ENCODE measurements at places on chromosomes 13 and 19.

- no peak for DNase-seq
Measured at GRCh38 chr19:39746836-39747529, 9.2 kb upstream of the CLC start.

DNA sequence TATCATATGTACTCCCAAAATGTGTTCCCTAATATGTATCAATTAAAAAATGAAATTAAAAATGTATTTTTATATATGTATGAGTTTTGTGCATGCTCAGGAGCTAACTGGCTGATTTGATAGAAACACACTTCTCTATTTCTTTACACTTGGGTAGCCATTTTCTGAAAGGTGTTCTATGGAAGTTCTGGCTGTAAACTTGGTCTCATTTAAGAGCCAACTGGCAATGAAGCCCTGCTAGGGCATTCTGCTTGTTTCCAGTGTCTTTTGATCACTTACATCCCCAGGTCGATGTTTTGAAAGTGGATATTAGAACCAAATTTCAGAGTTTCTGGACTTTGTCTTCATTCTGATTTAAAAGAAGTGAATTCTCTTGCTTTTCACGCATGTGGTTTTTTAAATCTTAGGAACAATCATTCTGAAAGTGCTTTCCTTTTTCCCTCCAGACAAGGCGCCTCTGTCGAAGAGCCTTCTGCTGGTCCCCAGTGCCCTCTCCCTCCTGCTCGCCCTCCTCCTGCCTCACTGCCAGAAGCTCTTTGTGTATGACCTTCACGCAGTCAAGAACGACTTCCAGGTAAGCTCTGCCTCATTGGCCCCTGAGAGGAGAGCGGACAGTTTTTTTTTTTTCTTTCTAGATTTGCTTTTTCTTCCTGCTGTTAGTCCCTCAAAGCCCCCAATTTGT is 20.1 kb downstream of the GPR18 start:
- no peak for DNase-seq

- DNase-seq, result no peak
Measured at GRCh38 chr13:111488486-111489132, 168.2 kb downstream of the TEX29 start.

GRCh38 chr13:43965459-43965845 is 85.7 kb downstream of the LACC1 start:
- DNase-seq, result no peak

- DNase-seq, result no peak
Measured at GRCh38 chr19:46759817-46760333, 13.6 kb upstream of the STRN4 start.

GRCh38 chr19:4609878-4610511 is 29.3 kb upstream of the TNFAIP8L1 start:
- DNase-seq, result peak; percentile 61

GRCh38 chr13:110677731-110678545 is 28.0 kb downstream of the CARS2 start:
- DNase-seq, result no peak

- no peak for DNase-seq
Measured at GRCh38 chr13:113736258-113736731, 22.7 kb upstream of the TMEM255B start.

GRCh38 chr19:31520633-31521032 is 171.4 kb upstream of the TSHZ3 start:
- no peak for DNase-seq

GRCh38 chr13:31207661-31208552 is 8.1 kb downstream of the B3GLCT start:
- no peak for DNase-seq

- peak; percentile 37 for DNase-seq
Measured at GRCh38 chr19:44050740-44051649, 841 bp upstream of the ZNF223 start.

DNA sequence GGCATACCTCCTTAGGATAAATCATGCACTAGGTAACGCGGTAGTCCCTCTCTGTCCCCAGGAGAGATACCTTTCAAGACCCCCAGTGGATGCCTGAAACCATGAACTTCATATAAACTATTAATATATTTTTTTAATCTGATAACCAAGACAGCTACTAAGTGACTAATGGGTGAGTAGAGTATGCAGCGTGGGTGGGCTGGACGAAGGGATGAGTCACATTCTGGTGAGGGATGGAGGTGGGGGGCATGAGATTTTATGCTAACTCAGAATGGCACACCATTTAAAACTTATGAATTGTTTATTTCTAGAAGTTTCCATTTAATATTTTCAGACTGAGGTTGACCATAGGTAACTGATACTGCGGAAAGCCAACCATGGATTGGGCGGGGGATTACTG is 46.2 kb downstream of the CDK8 start:
- no peak for DNase-seq

DNA sequence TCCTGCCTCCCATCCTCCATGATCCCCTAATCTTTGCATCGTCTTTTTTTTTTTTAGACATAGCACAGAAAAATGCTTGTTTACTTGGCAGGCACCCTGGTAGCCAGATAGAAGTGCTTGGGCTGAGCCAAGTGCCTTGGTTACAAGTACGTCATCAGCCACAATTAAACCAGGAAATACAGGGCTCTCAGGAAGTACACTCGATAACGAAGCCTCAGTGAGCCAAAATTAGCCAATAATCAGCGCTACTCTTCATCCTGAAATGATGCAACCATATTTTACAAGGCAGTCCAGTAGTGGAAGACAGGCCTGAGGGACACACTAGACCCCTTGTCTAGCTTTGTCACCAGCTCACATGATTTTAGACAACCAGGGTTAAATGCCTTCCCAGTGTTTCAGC is 194.0 kb upstream of the NBEA start:
- DNase-seq, result no peak

GRCh38 chr13:112056739-112057438 is 10.1 kb upstream of the SOX1 start:
- DNase-seq, result peak; percentile 48

DNA sequence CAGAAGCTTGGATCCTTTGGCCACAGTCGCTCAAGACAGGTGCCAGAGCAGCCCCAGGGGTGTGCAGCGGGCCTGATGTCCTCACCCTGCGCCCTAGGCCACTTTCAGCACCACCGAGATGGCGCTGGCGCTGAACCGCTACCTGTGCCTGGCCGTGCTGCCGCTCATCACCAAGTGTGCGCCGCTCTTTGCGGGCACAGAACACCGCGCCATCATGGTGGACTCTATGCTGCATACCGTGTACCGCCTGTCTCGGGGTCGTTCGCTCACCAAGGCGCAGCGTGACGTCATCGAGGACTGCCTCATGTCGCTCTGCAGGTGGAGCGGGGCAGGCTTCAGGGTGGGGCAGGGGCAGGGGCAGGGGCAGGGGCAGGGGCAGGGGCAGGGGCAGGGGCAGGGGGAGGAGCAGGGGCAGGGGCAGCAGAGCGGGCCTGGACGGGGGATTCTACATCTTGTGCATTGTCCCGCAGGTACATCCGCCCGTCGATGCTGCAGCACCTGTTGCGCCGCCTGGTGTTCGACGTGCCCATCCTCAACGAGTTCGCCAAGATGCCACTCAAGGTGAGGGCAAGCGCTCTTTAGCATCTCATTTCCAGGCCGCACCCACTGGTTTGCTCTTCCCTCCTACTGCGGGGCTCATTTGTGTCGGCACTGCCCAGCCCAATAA is 69.1 kb downstream of the RYR1 start:
- no peak for DNase-seq

- DNase-seq, result no peak
Measured at GRCh38 chr13:67632590-67632989, 402.5 kb upstream of the PCDH9 start.

GRCh38 chr13:37443538-37443937 is 155.0 kb downstream of the POSTN start:
- no peak for DNase-seq

- DNase-seq, result no peak
Measured at GRCh38 chr13:112330479-112331381, 45.4 kb upstream of the SPACA7 start.

DNA sequence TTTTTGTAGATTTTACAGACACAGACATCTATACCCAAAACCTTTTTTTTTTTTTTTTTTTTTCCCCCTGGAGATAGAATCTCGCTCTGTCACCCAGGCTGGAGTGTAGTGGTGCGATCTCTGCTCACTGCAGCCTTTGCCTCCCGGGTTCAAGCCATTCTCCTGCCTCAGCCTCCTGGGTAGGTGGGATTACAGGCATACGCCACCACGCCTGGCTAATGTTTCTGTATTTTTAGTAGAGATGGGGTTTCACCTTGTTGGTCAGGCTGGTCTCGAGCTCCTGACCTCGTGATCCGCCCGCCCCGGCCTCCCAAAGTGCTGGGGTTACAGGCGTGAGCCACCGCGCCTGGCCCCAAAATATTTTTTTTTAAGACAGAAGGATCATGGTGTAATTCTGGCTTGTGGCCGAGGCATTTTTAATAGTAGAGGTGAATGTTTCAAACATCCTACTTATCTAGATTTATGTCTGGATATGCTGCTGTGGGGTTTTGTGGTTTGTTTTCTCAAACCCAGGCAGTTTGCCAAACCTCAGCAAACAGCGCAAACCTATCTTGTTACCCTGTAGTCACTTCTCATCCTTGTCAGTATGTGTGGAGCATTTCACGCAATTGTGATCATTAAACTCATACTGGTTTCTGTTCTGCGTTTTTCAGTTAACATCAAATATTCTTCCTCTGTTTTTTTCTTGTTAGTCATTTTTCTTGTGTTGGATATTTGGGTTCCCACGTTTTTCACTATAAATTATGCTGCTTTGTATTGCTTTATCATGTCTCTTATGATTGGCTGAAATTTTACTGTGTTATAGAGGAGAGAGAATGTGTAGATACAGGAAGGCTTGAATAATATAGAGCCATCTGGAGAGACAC is 36.2 kb upstream of the GARRE1 start:
- no peak for DNase-seq

GRCh38 chr19:52923778-52924593 is 758 bp upstream of the ZNF888 start:
- DNase-seq, result peak; percentile 79

GRCh38 chr13:31896427-31896826 is 135.1 kb upstream of the FRY start:
- no peak for DNase-seq

DNA sequence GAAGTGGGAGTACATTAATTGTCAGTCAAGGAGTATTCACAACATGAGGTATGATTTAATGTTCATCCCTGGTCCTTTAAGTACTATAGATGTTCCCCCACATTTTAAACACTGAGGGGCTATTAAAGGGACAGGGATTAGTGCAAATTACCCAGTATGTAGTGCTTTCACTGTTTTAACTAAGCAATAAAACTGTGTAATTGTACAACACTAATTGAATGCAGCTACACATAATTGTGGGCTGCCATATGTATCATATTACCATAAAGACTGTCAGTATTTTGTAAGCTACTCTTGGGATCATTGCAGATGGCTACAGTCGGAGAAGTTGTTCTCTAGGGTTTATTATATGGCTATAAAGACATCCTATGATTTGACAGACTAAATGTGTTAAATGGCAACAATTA is 316.6 kb downstream of the DCLK1 start:
- no peak for DNase-seq

GRCh38 chr19:52896431-52897137 is 851 bp downstream of the ZNF320 start:
- peak; percentile 40 for DNase-seq

- DNase-seq, result peak; percentile 81
Measured at GRCh38 chr13:29362849-29363604, 232.5 kb downstream of the SLC7A1 start.

GRCh38 chr13:43522788-43523187 is 264.0 kb downstream of the ENOX1 start:
- no peak for DNase-seq

DNA sequence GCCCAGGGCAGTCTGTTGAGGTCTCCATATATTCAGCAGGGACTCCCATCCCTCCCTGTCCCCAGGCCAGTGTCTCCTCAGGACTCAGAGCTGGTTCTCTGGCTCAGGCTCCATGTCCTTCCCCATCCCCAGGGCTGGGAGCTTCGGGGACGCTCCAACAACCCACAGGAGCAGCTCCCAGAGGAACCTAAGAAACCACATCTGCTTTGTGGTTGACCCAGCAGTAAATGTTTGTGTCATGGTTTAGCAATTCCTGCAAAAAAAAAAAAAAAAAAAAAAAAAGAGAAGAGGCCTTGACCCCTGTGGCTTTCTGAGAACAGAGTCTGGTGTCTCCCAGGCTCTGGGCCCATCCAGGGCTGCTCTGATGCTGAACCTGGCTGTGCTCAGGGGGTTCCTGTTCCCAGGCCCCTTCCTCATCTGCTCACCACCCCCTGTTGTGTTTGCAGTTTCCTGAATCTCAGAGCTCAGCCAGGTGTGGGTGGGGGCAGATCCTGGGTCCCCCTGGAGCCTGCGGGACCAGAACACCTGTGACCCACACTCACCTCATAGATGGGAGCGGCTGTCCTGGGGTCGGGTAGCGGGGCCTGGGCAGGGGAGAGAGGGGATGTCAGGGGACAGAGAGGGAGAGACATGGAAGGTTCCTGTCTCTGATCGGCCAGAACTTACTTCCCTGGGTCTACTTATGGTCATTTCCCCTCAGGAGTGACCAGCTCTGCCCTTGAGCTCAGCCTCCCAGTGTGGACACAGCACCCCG is 25.2 kb upstream of the CEACAM1 start:
- peak; percentile 22 for DNase-seq

DNA sequence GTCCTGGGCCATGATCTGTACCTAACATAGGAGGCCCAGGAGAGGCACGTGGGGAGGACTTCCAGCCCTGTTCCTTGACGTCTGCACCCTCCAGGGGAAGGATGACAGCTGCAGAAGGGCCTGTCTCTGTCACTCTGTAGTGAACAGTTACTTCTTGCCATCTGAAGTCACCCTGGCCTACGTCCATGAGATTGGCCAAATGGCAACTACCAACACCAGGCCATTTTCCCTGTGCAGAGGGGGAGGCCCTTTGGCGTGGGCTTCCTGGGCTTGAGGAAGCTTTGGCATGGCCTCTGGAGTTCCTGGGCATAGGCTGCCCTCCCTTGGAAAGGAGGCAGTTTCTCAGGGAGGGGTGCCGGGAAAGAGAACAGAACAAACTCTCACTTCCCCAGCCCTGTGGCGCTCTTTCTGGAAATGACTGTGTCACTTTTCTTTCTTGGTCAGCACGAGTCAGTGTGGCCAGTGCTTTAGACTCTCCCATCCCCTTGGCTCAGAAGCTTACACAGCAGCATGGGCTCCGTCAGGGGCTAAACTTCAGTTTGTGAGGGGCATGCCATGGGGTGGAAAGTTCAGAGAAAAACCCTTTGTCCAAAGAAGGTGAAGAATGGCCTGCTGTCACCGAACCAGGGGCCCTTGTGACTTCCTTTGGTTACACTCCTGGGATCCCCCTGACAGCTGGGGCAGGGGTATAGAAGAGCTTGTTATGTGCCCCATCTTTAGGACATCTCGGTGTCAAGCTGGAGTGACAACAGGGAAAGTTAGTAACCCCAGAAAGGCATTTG is 5.3 kb downstream of the CARM1 start:
- DNase-seq, result no peak

GRCh38 chr13:33119856-33120543 is 103.8 kb downstream of the KL start:
- DNase-seq, result no peak

Data from H9 (cell line).